LHCN-M2 (cell line): ENCODE measurements at places on chromosomes 1 and 21.

GRCh38 chr1:172698224-172698623 lies 39.3 kb downstream of the FASLG start:
- no peak for DNase-seq

DNA sequence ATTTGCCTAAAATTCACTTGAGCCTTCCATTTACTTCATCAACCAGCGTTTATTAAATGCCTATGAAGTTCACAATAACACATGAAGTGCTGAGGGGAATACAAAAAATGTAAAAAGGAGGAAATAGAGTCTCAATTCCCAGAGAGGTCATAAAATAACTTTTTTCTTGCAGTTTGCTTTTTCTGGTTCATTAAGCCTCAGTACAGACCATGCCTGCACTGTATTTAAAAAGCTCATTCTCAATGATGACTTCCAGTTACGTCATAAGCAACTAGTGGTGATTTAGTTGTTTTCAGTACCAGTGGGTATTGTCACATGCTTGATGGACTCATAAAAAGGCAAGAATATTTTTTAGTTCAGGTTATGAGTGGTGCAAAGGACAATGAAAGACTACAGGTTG lies 160.1 kb upstream of the UBE2U start:
- peak; percentile 63 for DNase-seq

GRCh38 chr1:41915786-41916571 lies 2.7 kb downstream of the HIVEP3 start:
- DNase-seq = no peak

- DNase-seq = no peak
Measured at GRCh38 chr1:37257646-37258045, 216.7 kb upstream of the ZC3H12A start.

GRCh38 chr1:153792631-153793041 lies 17.4 kb downstream of the SLC27A3 start:
- DNase-seq = no peak

GRCh38 chr1:151803164-151803563 lies 2.1 kb downstream of the LINGO4 start:
- DNase-seq = no peak

- DNase-seq = no peak
Measured at GRCh38 chr1:227758366-227758765, 23.1 kb downstream of the SNAP47 start.

DNA sequence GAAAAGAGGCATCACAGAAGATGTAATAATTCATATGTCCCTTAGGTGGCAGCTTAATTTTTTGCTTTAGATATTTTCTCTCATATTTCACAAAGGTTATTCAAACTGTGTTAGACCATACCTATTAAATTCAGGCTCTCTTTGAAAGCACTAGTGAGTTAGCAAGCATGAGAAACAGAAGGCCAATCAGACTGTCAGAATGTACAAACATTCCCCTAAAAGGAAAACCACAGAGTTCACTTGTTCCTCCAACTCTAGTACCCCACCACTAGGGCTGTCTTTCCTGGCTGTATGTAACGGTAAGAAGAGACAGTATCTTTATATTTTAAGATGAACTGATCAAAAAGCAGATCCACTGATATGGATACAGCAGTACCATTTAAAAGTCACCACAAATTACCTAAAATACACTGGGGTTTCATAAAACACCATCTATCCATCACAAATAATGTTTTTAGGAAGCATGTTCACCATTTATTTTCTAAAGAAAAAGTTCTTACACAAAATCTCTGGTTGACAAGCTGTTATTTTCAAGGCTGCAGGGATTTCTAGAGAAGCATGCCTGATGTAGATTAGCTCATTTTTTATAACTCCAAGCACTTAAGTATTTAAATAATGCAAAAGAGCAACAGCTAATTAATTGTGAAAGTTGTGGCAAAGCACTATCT lies 1.8 kb downstream of the ARPC5 start:
- peak; percentile 90 for DNase-seq

- DNase-seq = no peak
Measured at GRCh38 chr1:60847855-60848582, 234.3 kb upstream of the NFIA start.

GRCh38 chr1:107926436-107927080 lies 38.4 kb downstream of the VAV3 start:
- DNase-seq = peak; percentile 35

- DNase-seq = peak; percentile 88
Measured at GRCh38 chr1:214386747-214387146, 105.8 kb downstream of the SMYD2 start.

- no peak for DNase-seq
Measured at GRCh38 chr21:38531039-38531541, 32.8 kb upstream of the ERG start.

DNA sequence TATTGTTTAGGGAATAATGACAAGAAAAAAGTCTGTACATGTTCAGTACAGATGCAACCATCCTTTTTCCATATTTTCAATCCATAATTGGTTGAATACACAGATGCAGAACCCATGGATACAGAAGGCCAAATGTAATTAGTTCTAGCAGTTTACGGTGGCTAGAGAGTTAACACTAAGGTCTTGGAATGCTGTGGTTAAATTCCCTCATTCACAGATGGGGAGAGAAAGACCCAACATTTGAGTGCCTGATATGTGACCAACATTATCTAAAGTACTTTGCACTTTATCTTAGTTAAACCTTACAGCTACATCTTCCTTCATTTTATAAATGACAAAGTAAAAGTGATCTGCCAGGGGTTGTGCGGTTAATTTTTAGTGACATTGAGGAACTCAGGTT lies 5.3 kb downstream of the SCMH1 start:
- DNase-seq = no peak

- DNase-seq = no peak
Measured at GRCh38 chr1:228018125-228018398, 11.3 kb downstream of the WNT3A start.

DNA sequence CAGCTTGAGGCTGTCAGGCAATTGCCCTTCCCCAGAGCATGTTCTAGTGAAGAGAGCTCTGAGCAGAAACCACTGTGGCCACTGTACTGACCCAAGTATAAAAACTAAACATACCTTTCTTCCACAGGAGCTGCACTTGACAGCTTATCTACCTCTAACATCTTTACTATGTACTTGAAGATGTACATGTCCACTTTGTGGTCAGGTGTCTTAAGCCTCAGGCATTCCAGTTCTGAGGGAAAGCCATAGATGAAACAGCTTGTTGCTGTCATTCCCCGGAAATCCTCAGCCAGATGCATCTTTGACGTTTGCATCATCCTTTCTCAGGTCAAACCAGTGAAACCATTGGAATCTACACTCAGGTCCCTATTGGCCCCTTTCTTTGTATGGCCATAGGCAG lies 70.4 kb downstream of the CHRM3 start:
- no peak for DNase-seq

GRCh38 chr21:33403128-33403785 lies at the start of gene IFNGR2:
IFNGR2 (plus strand) TSS chr21:33403413; CDS start chr21:33403544, 131 bp downstream.
- no peak for DNase-seq

- peak; percentile 48 for DNase-seq
Measured at GRCh38 chr1:219812491-219813203, 115.7 kb downstream of the SLC30A10 start.

DNA sequence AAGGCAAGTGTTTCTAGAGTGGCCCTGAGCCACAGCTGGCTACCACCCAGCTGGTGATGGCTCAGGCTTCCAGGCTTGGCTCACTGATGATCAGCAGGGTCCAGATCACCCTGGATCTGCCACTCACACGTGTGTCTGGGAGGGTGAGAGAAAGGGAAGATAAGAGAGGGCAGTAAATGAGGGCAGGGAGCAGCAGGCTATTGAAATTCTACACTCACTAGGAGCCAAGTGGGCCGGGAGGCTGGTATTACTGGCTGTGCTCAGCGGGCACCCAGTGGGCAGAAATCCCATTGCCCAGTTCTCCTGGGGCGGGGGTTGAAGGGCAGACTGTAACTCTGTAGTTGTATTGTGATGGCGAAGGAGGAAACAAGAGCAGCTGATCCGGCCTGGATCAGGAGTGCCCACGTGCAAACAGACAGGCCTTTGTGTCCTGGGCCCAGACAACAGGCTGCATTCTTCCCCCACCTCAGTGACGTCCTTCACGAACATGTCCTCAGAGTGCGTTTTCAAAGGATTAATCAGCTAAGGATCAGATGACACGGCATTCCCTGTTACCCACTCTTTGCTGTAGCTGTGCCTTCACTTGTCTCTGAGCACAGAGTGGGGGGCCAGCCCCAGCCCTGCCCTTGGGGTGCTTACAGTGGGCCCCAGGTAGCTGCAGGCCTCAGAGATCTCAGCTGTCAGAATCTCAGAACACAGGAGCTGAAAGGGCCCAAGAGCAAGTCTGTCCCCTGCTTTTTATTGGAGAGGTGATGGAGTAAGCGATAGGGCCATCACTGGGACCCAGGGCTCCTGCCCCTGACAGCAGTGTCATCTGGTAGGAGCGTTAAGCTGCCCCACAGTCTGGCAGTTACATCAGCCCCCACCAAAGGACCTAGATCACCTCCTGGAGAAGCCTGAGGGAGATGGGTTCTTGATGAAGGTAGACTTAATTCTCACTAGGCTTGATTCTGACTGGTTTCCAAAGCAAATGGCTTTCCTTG lies 60.5 kb downstream of the ATP1A1 start:
- peak; percentile 67 for DNase-seq

DNA sequence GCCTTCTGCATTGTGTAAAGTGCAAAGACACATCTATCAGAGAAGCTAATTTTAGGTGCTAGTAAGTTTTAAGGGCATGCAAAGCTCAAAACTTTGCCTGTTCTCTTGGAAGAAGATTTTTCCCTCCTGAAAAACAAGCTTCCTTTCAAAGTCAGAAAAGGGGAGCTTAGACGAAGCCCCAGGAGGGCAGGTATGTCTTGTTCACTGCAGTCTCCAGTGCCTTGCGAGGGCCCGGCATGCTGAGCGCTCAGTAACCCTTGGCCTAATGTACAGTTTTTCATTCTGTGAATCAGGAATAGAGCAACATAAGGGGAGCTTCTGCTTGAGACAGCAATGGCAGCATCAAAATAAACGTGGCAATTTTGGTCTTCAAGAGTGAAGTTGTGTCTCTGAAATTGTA lies 35.0 kb downstream of the GALNT2 start:
- no peak for DNase-seq

- DNase-seq = no peak
Measured at GRCh38 chr1:224932607-224933249, 3.3 kb downstream of the DNAH14 start.

DNA sequence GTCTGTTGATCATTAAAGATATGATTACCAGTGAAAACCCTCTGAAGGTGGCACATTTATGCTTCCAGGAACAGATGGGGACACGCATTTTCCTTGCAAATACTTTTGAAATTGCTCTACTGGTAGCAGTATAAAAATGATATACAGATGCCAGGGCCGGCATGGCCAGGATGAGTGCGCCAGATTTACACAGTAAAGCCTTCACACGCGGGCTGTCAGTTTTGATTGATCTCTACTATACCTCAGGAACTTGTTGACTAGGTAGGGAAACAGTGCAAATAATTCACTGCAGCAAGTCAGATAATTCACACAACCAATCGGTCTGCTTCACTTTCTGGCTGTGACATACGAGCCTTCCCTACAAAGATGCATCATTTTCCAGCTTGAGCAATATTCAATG lies 123.2 kb upstream of the BARHL2 start:
- DNase-seq = no peak

GRCh38 chr1:81550753-81551152 lies 250.0 kb upstream of the ADGRL2 start:
- no peak for DNase-seq

DNA sequence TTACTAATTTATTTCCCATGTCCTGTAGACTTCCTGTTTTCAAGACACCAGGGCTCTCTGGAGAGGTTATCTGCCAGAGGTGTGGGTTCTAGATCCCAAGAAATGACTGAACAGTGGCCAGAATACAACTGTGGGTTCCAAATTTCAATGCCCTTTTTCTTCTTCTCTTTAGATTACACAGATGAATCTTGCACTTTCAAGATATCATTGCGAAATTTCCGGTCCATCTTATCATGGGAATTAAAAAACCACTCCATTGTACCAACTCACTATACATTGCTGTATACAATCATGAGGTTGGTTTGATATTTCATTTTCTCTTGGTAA lies 15.0 kb downstream of the IFNAR2 start:
- DNase-seq = no peak

GRCh38 chr21:41186755-41187536 lies 19.0 kb downstream of the BACE2 start:
- DNase-seq = no peak

DNA sequence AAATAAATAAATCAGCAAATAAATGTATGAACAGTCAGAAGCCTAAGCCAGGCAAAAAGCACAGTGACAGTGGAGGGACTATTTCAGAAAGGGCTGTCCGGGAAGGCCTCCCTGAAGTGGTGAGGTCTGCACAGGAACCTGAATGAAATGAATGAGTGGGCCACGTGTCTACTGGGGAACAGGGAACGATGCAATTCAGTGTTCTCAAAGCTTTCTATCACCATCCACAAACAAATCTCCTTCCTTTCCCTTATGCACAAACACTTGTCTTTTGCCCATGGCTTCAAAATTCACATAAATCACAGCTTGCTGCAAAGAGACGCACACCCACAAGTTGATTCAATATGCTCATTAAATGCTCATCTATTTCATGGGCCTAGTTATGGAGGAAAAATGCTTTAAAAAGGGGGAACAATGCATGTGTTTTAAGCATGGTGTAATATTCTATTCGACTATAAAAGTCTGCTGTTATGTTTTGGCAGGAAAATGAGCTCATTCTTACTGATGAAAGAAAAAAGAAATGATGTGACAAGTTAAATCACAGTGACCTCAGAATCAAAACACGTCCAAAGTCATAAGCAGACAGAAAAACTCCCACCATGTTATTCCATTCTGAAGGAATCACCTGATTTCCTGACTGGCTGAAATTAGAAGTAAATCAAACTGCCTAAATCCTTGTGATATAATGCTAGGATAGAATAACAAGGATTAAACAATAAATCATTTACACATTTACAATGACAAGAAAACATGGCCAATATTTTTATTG lies 21.6 kb downstream of the URB1 start:
- no peak for DNase-seq

- DNase-seq = no peak
Measured at GRCh38 chr1:178023181-178023618, 53.3 kb upstream of the SEC16B start.

GRCh38 chr1:76292418-76293184 lies 218.1 kb downstream of the ST6GALNAC3 start:
- DNase-seq = no peak

DNA sequence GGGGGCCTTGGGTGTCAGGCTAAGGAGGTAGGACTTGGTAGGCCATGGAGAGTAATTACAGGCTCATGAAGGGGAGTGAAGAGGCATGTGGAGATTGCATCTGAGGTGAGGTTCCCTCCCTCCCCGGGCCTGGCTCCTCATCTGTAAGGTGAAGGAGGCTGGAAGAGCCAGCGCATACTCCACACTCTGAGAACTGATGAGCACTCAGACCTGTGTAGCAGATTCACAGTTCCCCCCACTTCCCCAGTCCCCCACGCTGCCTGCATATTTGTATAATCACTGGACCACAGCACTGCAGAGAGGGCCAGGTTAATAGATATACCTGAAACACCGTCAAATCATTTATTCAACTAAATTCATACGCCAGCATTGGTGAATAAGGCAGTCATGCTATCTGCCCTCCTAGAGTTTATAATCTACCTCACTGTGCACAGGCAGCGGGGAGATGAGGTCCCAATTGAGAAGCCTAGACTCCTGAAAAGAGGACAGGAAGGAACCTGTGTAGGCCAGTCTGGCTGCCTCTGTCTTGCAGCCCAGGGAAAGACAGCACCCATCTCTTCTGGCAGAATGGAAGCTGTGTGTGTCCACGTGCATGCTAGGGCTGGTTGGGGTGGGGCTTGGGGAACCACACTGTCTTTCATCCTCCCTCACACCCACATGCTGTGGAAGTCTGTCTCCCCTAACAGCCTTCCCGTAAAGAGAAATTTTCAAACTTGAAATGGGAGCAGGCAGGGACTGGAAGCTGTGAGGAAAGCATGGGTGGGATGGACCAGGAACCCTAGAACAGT lies 110.6 kb upstream of the ATP1A1 start:
- no peak for DNase-seq
